ENCODE measurements at places on chromosomes 5 and 9.

- DNase-seq = no peak
Observed at GRCh38 chr5:57360871-57361270, 121.7 kb downstream of the ACTBL2 start.

- DNase-seq = no peak
Observed at GRCh38 chr5:1974081-1974480, 91.4 kb upstream of the IRX4 start.

GRCh38 chr9:130890870-130891687 is 5.5 kb downstream of the QRFP start:
- DNase-seq = no peak

DNA sequence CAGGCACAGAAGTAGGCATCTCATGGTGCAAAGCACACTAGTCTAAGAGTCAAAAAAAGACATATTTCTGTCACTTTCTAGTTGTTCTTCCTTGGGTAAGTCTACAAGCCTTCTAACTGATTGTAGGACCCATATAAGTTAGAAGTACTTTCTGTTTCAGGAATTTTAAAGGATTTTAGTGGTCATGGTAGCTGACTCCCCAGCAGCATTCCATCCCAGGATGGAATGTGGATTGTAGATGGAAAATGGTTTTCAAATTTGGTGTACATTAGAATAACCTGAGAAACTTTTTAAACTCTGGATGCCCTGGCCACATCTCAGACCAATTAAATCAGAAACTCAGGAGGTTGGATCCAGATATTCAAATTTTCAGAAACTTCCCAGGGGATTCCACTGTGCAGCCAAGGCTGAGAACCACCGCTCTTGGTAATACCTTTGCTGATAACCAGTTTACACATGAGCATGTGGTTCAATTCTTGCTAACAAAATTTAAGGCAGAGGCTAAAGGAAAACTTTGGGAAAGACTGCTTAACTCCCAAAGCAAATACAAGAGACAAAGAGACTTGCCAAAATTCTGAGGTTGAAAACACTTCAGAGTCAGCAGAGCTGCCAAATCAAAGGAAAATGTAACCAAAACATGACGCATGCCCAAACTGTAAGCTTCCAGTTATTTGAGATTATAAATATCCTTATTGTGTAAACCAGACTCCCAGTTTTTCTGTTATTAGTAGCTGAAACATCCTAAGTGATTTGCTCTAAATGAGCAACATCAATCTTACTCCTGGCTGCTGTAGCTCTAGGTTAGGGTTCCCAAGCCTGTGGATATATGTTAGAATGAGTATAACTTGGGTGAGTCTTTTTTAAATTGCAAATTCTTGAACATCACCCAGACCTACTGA is 145.4 kb upstream of the MTAP start:
- no peak for DNase-seq

Data from activated T-helper 1 cell treated with anti-CD3 and anti-CD28 coated beads, Interleukin-12 subunit alpha, Interleukin-12 subunit beta, Interleukin-2, Interleukin-4 antibody, amounts not matched to agents 30 ng/mL and 10 ng/mL and 1 ng/mL, durations not matched to agents 14 hours and 24 hours and 36 hours (primary cell).